ENCODE measurements at places on chromosomes 13 and 19.

DNA sequence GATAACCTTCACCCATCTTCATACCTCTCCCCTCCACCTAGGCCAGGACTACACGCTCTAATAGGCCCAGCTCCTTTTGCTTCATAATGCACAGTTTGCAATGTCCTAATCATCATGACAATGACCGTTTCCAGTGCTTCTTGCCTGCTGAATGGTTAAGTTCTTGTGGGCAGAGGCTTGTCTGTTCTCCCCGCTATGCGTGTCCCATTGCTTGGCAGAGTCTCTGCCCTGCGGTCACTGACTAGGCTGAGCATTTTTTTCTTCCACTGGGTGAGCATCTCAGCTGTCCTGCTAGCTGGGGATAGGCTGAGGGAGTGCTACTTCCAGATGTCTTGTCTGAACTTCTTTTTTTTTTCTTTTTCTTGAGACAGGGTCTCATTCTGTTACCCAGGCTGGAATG is 314.7 kb downstream of the UQCRFS1 start:
- no peak for DNase-seq

GRCh38 chr19:10961073-10961860 is 437 bp downstream of the SMARCA4 start:
- no peak for DNase-seq

DNA sequence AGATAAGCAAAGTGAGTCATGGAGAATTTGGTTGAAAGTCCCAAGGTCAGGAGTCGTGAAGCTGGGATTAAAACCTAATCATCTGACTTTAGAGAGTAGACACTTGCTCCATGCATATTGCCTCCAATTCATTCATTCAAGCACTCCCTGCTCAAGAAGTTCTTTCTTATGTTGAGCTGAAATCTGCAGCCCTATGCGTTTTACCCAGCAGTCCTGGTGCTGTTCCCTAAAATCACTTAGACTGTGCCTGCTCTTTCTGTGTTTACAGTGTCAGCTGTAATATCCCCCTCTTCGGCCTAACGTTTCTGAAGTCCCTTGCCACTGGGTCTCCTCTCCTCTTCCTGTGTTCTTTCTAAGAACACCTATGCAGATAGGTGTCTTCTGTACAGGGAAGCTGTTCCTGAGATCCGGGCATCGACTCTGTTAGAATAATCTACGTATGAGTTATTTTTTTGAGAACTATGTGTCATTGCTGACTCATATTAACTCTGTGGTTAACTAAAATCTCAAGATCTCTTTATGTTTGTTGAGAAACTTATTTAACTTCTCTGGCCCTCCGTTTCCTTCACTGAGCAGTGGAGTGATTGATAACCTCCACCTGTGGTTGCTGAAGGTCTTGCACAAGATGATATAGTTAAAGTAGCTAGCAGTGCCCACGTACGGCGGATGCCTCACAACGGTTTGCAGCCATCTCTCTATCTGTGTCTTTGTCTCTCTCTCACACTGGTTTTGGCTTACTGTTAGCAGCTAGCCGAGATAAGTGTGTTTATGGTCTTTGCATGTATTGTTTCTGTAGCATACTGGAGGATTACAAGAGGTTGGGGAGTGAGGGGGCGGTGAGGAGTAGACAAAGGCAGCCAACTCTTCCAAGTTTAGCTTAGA is 4.7 kb downstream of the ALOX5AP start:
- peak; percentile 61 for DNase-seq

DNA sequence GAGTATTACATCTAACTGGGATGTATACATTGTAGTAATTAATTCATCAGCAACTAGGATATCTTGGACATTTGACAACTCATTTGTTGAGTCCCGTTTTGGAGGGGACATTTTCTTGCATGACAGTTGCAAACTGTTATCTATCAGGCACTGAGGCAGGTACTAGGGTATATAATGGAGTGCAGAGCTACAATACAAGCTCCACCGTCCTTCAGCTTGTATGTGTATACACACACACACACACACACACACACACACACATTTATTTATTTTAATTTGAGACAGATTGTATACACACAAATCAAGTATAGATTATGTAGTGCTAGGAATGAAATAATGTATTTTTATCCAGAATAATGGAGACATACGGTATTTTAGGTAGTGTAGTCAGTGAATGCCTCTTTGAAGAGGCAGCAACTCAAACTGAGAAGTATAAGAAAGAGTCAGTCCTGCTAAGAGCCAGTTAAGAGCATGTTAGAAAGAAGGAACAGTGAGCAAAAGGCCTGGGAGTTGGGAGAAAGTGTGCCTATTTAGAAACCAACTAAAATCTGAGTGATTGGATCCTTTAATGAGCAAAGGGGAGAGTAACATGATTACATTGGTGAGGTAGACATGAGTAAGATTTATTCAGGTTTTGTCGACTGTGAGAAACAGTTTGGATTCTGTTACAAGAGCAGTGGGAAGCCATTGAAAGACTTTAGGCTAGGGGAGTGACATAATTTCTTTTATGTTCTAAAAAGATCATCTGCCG is 74.5 kb downstream of the NBEA start:
- no peak for DNase-seq

DNA sequence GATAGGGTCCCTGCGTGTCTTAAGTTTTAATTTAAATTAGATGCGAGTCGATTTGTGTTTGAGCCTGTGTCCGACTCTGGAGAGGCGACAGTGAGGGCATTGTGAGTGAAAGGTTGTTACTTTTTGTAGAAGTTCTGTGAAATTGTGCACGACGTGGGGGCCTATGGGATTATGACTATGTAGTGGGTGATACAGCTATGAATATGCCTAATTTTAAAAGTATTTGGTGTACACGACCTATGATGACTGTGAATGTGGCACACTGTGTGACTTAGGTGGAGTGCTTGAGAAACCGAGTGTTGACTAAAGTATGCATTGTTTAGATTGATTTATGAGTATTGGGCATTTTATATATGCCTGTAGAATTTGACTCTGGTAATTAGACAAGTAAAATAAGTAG is 646 bp downstream of the ZNF567 start:
- DNase-seq, result no peak

GRCh38 chr13:40024967-40025714 is 369.7 kb downstream of the COG6 start:
- no peak for DNase-seq

DNA sequence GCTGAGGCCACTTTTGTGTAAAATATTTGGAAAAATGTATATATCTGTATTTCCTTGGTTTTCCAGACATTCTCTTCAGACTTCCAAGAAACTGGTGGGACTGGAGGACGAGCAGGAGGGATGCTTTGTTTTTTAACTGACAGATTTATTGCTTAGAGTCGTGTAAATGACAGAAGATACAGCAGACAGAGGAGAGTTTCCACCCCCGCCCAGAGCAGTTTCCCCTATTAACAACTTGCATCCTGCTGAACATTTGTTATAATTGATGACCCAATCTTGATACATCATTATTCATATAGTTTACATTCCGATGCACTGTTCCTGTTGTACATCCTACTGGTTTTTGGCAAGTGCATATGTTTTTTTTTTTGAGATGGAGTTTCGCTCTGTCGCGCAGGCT is 7.1 kb upstream of the DOCK6 start:
- DNase-seq, result no peak

- DNase-seq, result no peak
These were observed 46.2 kb downstream of the SKA3 start for GRCh38 chr13:21130116-21130515.

- no peak for DNase-seq
These were observed 170.6 kb downstream of the KCTD12 start for GRCh38 chr13:76715621-76716020.

DNA sequence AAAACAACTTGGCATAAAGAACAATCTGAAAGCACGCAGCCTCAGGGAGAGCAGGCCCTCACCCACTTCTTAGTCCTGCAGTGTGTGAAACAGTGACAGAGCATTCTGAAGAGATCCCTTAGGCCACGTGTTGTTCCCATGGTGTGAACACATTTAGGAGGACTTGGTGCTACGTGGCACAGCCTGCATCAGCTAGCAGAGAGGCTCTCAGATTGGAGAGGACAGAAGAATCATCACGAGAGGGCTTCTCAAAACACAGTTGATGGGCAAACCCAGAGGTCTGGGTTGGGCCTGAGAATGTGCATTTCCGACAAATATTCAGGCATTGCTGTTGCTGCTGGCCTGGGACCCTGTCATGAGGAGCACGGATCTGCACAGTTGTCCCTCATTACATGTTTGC is 26.1 kb upstream of the TFDP1 start:
- DNase-seq, result no peak

DNA sequence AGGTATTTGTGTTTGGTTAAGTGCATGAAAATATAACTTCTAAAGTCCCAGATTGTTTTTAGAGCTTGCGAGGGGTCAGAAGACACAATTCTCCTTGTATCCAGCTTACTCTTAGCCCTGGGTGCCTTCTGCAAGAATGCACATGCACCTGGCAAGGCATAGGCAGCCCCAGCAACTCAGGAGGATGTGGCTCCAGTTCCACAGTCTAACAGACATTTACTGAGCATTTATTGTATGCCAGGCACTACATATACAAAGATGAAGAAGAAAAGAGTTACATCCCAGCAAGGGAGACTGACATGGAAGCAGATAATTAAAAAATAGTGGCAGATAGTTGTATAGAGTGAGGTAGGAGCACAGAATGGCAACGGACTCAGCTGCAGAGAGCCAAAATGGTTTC is 101.1 kb upstream of the FRY start:
- no peak for DNase-seq

GRCh38 chr13:107767119-107767518 is 448.2 kb downstream of the LIG4 start:
- DNase-seq, result no peak

GRCh38 chr19:54160182-54160811 is 776 bp upstream of the LENG1 start:
- DNase-seq, result no peak

GRCh38 chr13:54029226-54029625 is 1000.6 kb downstream of the OLFM4 start:
- DNase-seq, result no peak

DNA sequence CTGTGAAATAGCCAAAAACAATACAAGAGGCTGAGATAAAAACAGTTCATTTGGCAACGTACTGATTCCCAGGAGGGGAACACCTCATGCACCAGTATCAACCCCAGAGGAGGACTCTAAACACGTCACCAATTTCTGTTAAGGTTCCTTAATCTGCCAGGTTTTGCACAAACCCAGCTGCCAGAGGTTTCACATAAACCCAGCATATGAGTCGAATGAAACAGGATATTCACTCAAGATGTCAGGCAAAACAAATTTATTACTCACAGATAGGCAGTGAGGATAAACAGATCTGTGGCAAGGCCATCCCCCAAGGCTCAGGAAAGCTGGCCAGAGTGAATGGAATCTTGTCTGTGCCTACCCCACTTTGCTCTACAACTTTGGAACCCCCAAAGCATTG is 210.9 kb downstream of the GPC5 start:
- DNase-seq, result no peak

GRCh38 chr13:33251131-33251661 is 34.4 kb downstream of the STARD13 start:
- no peak for DNase-seq

DNA sequence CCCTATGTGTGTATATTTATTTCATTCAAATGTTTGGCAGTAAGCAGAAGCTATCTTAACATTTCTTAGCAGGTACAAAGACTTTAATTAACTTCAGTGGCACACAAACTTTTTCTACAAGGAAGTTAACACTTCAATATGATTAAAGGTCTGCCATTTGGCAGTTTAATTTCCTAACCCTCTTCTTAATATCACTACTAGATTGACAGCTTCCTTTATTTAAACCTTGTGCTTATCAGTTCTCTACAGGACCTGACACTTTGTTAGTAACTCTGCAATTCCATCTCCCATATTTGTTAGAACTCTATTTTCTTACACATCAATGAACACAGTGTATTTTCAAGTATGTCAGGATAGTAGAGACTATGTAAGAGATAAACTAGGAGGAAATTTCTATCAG is 152.4 kb upstream of the ATXN8OS start:
- no peak for DNase-seq

GRCh38 chr19:2252055-2252796 is 3.1 kb downstream of the AMH start:
- no peak for DNase-seq

- DNase-seq, result no peak
These were observed 24.7 kb downstream of the NFIX start for GRCh38 chr19:13020002-13020414.

DNA sequence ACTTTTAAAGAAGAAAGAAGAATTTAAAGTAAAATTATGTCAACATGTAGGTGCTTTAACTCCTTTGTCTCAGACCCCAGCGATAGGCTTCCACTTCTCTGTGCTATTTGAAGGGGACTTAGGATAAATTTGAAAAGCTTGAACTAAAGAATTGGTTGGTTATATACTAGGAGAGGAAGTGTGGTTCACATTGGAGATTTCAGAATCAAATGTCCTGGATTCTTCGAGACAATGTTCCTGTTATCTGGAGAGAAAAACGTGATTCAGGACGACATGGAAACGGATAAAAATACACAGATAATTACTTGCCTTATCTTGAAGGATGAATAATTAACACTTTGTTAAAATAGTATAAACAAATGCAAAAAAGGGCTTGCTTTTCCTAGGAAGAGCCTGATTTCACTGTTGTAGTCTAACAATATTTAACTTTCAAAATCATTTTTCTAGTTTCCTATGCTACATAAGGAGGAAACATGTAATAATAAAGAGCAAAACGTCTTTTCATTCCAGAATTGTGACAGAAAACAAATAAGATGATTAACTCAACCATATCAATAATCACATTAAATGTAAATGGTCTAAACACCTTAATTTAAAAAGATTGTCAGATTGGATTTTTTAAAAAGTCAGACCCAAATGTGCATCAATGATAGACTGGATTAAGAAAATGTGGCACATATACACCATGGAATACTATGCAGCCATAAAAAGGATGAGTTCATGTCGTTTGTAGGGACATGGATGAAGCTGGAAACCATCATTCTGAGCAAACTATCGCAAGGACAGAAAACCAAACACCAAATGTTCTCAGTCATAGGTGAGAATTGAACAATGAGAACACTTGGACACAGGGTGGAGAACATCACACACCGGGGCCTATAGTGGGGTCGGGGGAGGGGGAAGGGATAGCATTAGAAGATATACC is 724 bp upstream of the ZNF780A start:
- DNase-seq, result no peak
